ENCODE measurements at places on chromosomes 13 and 19.

DNA sequence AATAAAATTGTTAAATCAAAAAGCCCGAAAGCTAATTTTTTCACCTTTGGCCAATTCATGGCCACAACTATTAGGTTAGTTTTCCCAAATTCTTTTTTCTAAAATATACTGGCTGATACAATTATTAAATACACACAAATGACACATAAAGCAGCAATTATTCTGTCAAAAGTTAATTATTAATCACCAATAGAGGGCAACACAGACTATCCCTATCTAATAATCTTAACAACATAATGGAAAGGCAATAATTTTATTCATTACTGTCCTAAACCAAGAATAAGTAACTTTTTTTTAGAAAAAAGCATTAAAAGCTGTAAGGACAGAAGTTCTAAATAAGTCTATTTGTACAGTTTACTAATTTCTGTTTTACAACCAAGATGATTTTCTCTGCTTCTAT is 51.7 kb downstream of the KATNAL1 start:
- no peak for DNase-seq

DNA sequence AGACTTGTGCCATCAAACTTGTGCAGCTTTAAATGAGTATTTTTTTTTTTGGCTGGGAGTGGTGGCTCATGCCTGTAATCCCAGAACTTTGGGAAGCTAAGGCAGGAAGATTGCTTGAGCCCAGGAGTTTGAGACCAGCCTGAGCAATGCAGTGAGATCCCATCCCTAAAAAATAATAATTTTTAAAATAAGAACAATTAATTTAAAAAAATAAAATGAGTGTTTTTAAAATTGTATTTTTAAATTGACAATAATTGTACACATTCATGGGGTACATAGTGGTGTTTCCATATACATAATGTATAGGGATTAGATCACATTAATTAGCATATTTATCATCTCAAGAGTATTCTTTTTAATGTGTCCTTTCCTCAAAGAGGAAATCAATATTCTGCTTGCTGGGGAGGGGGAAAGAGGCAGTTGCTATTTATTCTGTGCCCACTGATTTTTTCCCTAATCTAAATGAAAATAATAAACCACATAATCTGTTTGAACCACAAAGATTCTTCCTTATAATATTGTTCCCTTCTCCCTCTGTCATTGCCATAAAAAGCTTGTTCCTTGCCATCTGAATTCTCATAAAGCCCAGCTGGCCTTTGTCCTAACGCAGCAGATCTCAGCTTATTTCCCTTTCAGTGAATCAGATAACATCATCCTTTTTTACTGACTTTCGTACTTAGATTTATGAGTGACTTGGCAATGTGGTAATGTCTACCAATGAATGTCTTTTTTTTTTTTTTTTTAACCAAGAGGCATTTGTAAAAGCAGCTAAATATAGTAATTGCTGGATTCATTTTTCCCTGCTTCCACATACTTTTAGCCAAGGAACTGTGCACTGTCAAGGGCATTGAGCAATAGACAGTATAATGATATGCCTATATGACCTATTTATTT is 81.8 kb upstream of the RUBCNL start:
- no peak for DNase-seq

GRCh38 chr13:76677043-76677442 is 209.2 kb downstream of the KCTD12 start:
- no peak for DNase-seq

DNA sequence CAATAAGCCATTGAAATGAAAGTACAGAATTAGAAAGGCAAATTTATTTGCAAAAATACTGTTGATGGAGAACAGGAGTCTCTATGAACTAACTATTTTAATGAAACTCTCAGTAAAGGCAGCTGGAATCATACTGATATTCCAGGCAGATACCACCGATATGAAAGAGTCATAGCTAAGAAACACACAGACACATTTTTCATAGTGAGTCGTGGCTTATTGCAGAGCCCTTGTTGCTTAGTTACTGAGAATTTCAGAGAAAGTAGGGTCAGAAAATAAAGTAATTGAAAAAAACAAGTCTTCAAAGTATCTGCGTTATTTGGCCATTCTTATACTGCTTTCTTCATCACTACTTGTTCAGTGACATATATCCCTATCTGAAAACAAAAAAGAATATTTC is 1890.9 kb downstream of the PCDH9 start:
- no peak for DNase-seq

DNA sequence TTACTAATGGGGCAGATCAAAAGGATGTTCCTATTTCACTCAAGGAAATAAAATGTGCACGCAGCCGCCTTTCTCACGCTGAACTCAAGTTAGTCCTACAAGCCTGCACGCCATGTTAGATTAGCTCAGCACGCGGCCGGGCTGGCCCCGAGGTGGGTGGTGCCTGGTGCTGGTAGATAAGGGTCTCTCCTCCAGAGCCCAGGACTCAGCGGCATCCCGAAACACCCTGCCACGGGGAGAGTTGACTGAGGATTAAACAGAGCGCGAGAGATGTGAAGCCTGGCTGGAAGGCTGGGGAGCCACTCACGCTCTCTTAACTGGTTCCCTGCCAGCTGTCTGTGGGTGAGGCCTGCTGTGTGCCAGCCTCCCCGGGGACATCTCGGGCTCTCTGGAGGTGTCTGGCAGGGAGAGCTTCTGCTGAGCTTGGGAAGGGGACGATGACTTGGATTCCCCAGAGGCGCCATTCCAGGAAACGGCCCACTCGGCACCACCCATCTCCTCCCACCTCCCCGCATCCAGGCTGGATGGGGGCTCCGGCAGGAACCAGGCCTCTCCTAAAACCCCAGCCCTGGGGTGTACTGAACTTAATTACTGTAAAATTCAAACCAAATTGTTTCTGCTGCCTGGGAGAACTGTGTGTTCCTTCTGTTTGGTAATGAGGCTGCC is 122.2 kb downstream of the KDM4B start:
- peak; percentile 83 for DNase-seq

GRCh38 chr13:80251403-80251802 is 89.5 kb downstream of the SPRY2 start:
- DNase-seq: no peak

DNA sequence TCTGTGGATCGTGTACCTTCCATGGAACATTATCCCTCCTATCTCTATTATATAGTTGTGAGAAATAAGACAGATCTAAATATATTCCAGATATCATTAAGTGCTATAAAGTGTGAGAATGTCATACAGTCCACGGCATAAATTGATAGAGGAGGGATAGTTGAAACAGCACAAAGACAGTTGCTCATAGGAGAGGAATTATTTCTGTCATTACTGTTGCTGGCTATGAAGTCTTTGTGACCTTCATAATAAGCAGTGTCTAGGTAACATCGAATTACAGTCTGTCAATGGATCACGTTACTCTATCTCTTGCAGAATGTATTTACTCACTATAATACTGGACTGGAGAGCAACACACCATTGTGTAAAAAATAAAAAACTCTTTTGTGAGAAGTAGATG is 671.5 kb upstream of the PCDH20 start:
- no peak for DNase-seq

GRCh38 chr19:43799502-43800142 is 2.6 kb downstream of the LYPD5 start:
- peak; percentile 62 for DNase-seq
